ENCODE measurements at places on chromosomes 16 and 17.

GRCh38 chr17:55576996-55577586 lies 65.8 kb upstream of the SMIM36 start:
- DNase-seq: peak; percentile 57

GRCh38 chr17:65895969-65896368 lies 296.0 kb downstream of the CEP112 start:
- no peak for DNase-seq

DNA sequence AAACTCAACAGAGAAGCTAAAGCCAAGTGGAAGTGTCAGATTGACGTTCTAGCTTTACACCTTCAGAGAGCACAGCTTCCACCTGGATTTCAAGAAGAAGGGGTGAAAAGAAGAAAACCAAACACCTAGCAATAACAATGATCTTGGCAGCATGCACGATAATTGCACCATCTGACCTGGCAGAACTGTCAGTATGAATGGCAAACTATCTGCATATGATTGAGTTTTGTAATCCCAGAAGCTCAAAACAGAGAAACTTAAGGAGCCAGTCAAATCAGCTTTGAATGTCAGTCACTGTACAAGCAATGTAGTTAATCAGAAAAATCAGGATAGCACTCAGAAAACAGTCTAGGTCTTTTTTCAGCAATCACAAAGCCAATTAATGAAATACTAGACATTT lies 427.1 kb downstream of the ZFHX3 start:
- no peak for DNase-seq

DNA sequence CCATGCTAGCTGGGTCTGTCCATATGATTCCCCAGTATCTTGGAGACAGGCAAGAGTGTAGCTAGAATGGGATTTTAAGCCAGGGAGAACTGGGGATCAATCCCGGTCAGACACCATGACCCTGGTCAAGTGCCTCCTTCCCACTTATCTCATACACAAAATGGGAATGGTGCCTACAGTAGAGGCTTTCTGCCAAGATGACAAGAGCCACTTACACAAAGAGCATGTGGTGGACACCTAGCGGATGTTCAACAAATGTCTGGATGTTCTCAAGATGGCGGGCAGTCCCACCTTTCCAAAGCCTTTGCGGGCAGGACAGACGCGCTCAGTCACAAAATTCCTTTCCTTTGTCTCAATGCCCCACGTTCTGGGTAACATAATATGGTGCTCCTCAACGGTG lies 57.3 kb downstream of the MAF start:
- no peak for DNase-seq

GRCh38 chr16:69150146-69150865 lies 17.9 kb downstream of the UTP4 start:
- peak; percentile 81 for DNase-seq

DNA sequence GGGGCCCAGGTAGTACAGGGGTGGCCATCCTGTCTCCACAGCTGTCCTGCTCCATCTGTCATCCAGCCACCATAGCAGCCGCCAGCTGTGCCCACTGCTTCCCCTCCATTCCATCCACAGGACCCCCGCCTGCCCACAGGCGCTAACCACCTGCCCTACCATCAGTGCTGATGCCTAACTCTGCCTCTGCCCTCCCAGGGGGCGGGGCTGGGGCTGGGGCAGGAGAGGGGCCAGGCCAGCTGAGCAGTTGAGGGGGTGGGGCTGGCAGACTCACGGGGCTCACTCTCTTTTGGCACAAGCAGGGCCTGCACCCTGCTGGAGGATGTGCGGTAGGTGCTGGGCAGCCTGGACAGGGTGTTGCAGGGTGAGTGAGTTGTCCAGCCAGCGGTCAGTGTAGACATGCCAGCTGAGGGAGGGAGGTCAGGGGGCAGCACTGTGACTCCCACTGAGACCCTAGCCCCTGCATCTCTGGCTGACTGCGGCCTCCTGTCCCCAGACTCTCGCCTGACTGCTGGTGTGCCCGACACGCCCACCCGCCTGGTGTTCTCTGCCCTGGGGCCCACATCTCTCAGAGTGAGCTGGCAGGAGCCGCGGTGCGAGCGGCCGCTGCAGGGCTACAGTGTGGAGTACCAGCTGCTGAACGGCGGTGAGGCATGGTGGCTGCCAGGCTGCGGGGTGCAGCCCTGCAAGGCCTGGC lies 9.6 kb downstream of the GALK1 start:
- DNase-seq: no peak

DNA sequence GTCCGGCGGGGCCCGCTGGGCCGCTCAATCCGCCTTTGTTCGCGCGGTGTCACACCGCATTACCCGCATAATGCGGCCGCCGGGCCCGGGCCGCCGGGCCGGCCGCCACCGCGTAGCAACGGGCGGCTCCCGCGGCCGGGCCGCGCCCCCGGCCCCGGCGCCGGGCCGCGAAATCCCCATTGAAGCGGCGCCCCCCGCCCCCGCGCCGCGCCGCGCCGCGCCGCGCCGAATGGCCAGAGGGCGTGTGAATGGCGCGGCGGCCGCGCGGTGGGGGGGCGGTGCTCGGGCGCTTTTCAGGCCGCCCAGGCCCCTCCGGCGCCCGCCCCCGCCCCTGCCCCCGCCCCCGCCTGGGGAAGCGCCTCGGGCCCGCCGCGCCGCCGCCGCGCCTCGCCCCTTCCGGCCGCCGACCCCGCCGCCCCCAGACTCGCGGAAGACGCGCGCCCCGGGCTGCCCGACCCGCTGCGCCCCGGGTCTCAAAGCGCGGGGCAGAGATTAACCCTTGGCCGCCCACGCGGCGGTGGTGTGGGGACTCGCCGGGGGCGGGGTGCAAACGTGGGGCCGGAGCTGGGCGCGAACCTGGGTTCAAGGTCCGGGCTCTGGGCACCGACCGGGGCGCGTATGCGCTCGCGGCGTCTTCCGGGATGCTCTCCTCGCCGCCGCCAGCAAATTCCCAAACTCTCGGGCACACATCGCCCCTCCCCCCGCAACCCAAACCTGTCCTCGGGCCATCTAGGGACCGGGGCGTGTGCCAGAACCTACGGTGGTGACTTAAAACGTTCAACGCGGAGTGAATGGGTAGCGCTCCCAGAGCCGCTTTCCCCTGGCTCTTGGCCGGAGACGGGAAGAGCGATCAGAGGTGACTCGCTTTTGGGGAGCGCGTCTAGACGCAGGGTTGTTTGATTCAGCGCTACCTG lies 46.7 kb downstream of the WNT3 start:
- DNase-seq: no peak

- no peak for DNase-seq
Measured at GRCh38 chr17:42275527-42276358, 448 bp downstream of the STAT5B start.

GRCh38 chr16:69087161-69087581 lies 18.3 kb upstream of the HAS3 start:
- DNase-seq: no peak

DNA sequence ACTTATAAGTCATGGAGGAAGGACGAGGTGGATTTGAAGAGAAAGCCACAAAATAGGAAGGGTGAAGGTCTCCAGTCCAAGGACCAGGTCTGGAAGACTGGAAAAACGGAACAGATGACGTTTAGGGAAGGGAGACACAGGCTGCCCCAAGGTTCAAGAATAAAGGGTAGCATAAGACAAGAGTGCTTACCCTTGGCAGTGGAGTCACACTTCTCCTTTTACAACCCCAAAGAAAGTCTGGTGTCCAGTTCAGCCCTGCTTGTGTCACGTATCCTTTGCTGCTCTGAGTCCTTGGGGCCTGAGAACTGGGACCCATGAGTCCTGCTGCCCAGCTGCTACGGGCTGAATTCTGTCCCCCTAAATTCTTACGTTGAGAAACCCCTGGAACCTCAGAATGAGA lies 13.0 kb upstream of the GGA2 start:
- no peak for DNase-seq

DNA sequence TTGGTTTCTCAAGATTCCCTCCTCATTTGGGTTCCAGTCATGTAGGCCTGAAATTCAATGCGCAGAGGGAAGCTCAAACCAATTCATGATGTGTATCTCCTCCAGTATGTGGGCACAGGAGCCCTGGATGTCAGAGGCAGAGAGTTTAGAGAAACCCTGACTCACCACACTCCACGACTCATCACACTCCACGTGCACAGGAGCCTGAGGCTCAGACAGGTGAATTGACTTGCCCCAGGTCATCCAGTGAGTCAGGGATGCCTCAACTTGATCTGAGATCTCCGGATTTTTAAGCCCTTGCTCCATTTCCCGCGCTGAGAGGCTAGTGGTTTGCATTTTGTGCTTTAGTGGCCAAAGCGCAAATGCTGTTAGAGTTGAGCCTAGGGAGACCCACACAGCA lies 183.9 kb downstream of the HAPSTR1 start:
- no peak for DNase-seq

DNA sequence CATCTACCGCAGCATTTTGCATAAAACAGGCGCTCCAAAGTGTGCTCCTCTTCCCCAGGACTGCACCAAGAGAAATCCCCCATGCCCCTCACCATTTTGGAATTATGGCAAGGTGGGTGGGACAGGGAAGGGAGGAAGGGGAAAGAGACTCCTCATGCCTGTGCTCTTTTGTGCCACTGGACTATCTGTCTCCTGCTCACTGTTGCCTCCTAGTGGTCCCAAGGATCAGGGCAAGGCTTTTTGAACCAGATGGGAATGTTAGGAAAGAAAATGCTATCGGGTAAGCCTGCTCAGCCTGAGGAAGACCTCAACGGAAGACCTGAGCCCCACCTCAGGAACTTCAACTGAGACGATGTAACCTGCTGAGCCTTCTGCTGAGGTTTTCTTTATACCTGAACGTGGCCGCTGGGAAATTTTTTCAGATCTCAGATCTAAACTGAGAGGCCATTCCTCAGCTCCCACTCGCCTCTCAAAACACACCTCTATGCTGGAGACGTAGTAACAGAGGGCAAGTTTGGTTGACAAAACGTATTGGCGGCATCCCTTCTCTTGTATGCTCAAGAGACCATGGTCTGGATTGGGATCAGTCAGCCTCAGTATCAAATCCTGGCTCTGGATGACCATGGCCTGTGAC lies 58.3 kb downstream of the SPACA3 start:
- peak; percentile 16 for DNase-seq

GRCh38 chr16:80150978-80151721 lies 389.6 kb upstream of the DYNLRB2 start:
- DNase-seq: no peak

- DNase-seq: no peak
Measured at GRCh38 chr16:50797456-50797855, 55.6 kb downstream of the CYLD start.

DNA sequence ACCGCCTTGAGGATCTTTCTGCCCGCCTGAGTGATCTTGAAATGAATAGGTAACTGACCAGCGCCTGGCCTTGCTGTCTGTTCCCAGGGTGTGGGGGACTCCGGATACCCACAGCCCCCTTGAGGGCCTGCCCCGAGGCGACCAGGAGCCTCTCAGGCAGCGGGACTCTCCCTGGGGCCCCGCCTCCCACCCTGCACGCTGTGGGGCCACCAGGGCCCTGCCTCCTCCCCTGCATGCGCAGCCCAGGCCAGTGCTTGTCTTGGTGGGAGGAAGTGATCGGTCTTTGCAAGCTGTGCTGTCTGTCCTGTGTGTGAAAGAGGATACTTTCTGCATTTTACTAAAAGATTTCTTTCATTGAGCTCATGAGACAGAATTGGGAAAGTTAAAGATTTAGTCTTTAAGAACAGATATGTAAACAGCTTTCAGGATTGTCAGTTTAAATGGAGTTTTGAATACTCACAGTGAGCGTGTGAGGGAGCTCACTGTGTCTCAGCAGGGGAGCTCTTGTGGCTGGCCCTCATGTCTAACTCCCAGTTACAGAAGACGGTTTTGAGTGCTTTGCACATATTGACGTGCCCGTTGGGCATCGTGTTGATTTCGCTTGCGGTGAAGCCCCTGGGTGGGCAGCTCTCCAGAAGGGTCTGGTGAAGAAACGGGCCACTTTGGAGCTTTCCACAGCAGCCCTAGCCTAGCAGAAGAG lies 36.1 kb upstream of the CAPN15 start:
- no peak for DNase-seq

DNA sequence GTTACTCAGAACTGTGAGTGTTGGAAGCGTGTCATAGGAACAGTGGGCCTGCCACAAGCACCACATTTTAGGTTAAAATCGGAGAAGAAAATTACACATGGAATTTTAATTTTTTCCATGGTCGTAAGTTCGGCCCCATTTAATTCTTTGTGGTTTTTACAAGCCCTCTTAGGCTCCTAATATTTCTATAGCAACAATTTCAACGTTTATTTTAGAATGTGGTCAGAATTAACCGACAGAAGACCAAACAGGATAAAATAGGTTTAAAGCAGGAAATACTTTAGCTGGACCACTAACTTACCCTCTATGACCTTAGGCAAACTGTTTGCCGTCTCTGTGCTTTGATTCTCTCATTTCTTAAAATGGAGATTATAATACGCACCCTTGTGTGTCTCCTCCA lies 69.9 kb downstream of the FTO start:
- DNase-seq: no peak

DNA sequence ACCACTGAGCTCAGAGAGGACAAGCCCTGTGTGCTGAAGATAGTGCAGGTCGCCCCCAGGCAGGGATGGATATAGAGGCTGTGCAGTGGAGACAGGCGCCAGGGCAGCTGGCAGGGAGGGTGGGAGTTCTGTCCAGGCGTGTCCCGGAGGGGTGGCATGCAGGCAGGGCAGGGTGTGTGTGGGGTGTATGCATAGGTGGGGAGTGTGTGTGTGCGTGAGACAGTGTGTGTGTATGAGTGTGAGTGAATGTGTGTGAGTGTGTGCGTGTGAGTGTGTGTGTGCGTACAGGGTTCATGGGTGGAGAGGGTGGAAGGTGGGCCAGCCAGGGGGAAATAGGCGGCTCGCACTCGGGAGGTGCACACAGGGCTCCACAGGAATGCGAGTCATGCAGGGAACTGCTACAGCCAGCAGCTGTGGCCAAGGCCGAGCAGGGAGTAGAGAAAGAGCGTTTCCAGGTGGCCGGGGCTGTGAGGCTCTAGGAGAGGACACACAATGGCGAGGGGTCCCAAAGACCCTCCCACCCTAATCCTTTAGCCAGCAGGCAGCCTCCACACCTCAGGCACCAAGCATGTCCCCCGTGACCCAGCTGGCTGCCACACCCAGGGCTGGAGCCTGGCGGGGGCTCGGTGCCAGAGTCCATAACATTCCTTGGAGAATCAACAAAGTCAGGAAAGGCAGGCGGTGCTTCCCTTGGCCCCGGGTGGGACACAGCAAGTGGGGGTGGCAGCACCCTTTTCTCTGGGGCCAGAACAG lies 4.6 kb downstream of the PLCD3 start:
- no peak for DNase-seq

GRCh38 chr17:48615047-48615962 lies at the start of gene HOXB8:
Gene HOXB8 (minus strand): TSS chr17:48615292. CDS start chr17:48614704, 588 bp downstream.
- no peak for DNase-seq

DNA sequence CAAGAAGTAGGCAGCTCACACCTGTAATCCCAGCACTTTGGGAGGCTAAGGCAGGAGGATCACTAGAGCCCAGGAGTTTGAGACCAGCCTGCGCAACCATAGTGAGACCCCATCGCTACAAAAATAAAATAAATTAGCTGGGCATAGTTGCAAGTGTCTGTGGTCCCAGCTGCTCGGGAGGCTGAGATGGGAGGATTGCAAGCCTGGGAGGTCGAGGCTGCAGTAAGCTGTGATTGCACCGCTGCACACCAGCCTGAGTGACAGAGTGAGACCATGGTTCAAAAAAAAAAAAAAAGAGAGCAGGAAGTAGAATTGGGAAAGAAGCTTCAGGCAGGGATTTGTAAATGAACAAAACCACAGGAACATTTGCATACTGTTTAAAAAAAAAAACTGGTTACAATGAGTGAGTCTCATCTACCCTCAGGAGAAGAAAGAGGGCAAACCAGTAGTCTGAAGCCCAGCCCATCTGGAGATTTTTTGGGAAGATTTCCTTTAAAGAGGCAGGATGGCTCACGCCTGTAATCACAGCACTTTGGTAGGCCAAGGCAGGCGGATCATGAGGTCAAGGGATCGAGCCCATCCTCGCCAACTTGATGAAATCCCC lies 7.9 kb downstream of the MPV17L start:
- DNase-seq: no peak

GRCh38 chr16:29811896-29812665 lies at the start of gene PRRT2:
Gene PRRT2 (plus strand): TSS chr16:29812193. CDS start chr16:29813055, 862 bp downstream.
- no peak for DNase-seq
